ENCODE measurements at places on chromosomes 11 and 22.

- H3K4me1 ChIP-seq, result peaks cover 71% of the 10 kb centered on the region
- H3K4me3 ChIP-seq, result peak overlapping the region; percentile 3
- no peak for DNase-seq
- H3K27me3 ChIP-seq, result no peaks in the 10 kb centered on the region
Observed at GRCh38 chr11:127639916-127640315, 639.3 kb upstream of the KIRREL3 start.

DNA sequence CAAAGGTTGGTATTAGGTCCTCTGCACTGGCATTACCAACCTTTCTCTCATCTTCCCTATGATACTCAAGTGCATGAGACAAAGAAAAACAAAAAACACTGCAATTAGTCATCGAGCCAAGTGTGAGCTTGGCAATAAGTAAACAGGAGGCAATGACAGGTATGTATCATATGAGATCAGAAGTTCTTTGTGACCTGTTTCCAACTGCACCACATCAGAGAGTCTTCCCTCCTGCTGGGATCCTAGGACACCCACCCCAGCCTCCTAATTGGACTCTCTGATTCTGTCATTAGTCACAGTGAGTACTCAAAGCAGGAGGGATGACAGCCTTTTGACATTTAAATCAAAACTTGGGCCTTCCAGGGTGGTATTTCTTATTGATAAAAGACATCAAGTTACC is 7.8 kb upstream of the JAML start:
- H3K27ac ChIP-seq, result no peak overlapping the region
- peaks cover 27% of the 10 kb centered on the region for H3K27me3 ChIP-seq
- no peak overlapping the region for H3K4me3 ChIP-seq
- H3K4me1 ChIP-seq, result no peaks in the 10 kb centered on the region
- no peaks in the 10 kb centered on the region for H3K36me3 ChIP-seq

DNA sequence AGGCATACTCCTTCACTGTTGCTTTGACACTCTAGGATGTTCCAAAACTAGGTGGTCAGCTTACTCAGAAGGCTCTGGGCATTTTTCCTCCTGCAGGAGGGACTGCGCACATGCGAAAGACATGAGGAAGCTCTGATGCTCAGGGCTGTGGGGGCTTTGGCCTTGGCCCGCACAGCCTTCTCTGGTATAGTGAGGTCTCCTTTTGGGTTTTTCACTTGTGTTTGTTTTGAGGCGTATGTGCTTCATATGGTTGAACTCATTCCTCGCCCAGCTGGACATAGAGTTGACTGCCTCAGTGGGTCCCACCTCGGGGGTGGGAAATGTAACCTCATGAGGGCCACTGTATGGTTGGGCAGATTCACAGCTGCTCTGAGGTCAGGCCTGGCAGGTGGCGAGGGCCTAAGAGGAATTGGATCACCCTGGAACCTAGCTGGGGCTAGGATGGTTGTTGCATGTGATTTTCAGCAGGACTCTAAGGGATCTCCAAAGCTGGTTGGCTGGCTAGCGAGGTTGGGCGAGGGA is 63.7 kb downstream of the PTPRJ start:
- H3K27ac ChIP-seq, result peak overlapping the region; percentile 87
- no peak for DNase-seq
- no peak overlapping the region for H3K4me3 ChIP-seq

- H3K27ac ChIP-seq, result no peak within 1 kb of the TSS
- H3K27me3 ChIP-seq, result no peaks in the 10 kb centered on the region
- no peak for DNase-seq
- no peaks in the 10 kb centered on the region for H3K36me3 ChIP-seq
- H3K4me3 ChIP-seq, result no peak within 1 kb of the TSS
- no peaks in the 10 kb centered on the region for H3K4me1 ChIP-seq
Observed at GRCh38 chr22:18905540-18906409, at the start of gene DGCR6. TSS of gene DGCR6 (plus strand) at chr22:18906320. CDS start at chr22:18906375, 55 bp downstream.

DNA sequence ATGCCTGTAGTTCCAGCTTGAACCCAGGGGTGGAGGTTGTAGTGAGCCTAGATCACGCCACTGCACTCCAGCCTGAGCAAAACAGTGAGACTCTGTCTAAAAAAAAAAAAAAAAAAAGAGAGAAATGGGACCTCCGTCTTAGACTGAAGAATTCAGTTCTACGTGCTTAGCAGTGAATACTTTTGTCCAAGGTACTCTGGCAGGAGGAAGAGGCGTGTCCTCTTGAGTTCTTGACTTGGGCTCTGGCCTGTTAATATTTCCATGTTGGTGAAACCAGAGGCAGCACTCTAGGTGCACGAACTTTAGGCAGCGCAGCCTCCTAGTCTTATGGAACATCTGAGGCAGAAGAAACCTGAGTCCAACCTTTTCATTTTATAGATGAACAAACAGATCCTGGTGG is 2.4 kb downstream of the HMBS start:
- no peak for DNase-seq
- H3K4me3 ChIP-seq, result peak overlapping the region; percentile 30
- peaks cover 3% of the 10 kb centered on the region for H3K27me3 ChIP-seq
- H3K36me3 ChIP-seq, result peaks cover 5% of the 10 kb centered on the region
- no peak overlapping the region for H3K27ac ChIP-seq

- H3K4me3 ChIP-seq, result no peak overlapping the region
- no peaks in the 10 kb centered on the region for H3K36me3 ChIP-seq
- no peak overlapping the region for H3K27ac ChIP-seq
- DNase-seq, result no peak
Observed at GRCh38 chr11:119875841-119876600, 147.0 kb upstream of the NECTIN1 start.

GRCh38 chr11:15835788-15836411 is 520.4 kb downstream of the SOX6 start:
- H3K4me3 ChIP-seq, result no peak overlapping the region
- H3K27me3 ChIP-seq, result peaks cover 4% of the 10 kb centered on the region
- peak; percentile 12 for DNase-seq
- H3K36me3 ChIP-seq, result no peaks in the 10 kb centered on the region

DNA sequence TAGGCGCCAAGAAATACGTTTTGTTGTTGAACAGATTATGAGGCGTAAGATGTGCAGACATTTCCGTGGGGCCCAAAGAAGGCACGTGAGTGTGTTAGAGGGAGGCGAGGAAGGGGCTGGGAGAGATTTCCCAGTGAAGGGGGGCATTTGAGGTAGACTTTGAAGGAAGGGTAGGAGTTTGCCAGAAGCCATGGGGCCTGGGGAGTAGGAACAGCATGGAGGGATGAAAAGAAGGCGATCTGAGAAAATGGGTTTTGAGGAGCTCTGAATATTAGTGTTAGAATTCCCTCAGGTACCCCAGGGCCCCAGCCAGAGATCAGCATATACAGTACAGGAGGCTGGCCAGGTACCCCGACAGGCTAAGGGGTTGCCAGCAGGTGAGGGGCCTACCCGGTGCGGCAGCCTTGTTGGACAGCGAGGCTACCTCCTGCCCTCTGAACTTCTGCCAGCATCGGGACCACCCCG is 414 bp upstream of the MIEF1 start:
- no peak for DNase-seq
- peaks cover 8% of the 10 kb centered on the region for H3K27me3 ChIP-seq
- no peak overlapping the region for H3K27ac ChIP-seq
- peak overlapping the region; percentile 96 for H3K4me3 ChIP-seq
- peaks cover 60% of the 10 kb centered on the region for H3K4me1 ChIP-seq
- H3K36me3 ChIP-seq, result peaks cover 27% of the 10 kb centered on the region

GRCh38 chr11:91373497-91373896 is 851.1 kb upstream of the FAT3 start:
- no peaks in the 10 kb centered on the region for H3K36me3 ChIP-seq
- DNase-seq, result no peak
- H3K4me1 ChIP-seq, result peaks cover 4% of the 10 kb centered on the region
- H3K4me3 ChIP-seq, result no peak overlapping the region
- H3K27me3 ChIP-seq, result no peaks in the 10 kb centered on the region
